GOT3 (cell line): ENCODE measurements at places on chromosomes 3 and 15.
A peak's percentile ranks its signal among the peaks of the same experiment; 100 is the strongest.

DNA sequence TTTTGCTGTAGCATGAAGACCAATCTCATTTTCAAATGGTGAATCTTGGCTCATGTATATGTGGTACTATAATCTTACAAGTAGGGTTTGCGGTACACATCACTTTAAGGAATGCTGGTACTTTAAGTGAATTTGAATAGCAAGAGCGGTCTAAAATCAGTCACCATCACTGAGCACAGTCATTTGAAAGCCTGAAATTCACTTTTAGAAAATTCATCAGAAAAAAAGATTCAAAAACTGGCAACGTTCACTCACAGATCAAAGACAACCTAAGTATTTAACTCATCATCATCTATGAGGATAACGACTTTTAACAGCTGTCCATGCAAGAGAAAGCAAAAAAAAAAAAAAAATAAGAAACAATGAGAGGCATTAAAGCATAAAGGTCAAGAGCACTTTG is 111.6 kb downstream of the FHIT start:
- no peak for DNase-seq

DNA sequence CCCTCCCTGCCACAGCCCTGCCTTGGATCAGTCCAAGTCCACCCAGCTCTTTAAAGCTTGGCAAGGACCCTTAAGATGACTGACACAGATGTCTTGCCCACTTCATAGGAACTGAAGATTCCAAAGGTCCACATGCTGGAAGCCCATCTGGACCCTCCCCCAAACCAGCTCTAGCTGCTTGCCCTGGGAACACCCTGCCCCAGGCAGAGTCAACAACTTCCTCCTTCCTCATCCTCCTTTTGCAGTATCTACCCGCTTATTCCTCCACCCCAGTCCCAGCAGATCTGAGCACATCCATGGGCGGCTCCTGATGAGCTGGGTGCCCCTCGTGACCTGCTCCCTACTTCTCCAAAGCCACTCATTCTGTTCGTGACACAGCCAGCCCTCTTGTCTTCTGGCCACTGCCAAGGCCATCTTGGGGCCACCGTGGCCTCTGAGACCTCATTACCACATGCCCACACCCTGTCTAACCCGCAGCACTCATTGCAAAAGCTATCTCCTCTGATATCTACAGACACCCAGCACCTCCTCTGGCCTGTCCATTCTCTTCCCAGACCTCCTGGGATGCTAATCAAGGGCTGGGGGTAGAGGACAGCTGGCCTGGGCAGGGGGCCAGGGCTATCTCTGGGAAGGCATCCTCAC is 2.0 kb upstream of the PFKFB4 start:
- DNase-seq, result no peak

DNA sequence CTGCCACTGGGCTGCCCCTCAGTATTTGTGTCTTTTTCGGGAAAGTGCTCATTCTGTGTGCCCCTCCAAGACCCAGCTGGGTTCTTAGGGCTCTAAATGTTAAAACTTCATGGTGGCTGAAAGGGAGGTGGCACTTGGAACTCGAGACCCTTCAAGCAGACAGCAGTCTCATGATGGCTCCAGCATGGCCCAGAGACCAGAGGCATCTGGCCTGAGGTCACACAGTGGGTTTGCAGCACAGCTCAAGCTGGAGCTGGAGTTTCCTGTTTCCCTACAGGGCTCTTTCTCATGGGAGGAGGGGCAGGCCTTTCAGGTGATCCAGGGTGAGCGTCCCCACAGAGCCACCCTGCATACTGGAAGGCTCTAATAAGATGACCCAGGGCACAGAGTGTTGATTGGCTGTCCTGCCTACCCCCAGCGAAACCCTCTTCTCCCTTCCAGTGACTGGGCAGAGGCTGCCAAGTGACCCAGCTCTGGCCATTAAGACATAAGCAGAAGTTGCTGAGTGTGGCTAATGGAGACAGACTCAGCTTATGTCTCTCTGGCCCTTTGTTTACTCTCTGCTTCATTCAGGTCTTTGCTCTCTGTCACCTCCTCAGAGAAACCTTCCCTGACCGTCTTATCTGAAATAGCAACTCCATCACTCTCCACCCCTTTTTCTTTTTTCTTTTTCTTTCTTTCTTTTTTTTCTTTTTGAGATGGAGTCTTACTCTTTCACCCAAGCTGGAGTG is 166.6 kb upstream of the SMAD3 start:
- no peak for DNase-seq

DNA sequence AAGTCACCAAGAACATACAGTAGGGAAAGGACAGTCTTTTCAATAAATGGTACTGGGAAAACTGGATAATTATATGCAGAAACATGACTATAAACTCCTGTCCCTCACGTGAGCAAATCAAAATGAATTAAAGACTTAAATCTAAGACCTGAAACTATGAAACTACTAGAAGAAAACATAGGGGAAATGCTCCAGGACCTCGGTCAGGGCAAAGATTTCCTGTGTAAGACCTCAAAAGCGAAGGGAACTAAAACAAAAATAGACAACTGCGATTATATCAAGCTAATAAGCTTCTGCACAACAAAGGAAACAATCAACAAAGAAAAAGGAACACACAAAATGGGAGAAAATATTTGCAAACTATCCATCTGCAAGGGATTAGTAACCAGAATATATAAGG is 62.7 kb downstream of the CRYGS start:
- DNase-seq, result no peak

DNA sequence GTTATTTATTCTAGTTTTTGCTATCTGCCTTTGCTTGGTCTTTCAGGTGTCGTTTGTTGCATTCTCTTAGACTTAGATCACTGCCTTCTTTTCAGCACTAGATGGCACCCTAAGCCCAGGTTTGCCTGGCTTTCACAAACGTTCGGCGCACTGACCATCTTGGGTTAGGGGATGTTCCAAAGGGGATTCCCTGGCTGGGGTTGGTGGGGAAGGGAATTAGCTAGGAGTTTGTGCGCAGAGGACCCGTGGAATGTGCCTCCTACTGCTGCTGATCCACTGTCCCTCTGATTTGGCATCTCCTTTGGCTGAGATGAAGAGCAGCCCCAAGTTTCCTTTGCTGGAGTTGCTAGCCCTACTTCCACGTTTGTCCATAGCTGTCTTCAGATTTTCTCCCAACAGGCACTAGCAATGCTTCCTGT is 33.9 kb downstream of the PFN2 start:
- no peak for DNase-seq

DNA sequence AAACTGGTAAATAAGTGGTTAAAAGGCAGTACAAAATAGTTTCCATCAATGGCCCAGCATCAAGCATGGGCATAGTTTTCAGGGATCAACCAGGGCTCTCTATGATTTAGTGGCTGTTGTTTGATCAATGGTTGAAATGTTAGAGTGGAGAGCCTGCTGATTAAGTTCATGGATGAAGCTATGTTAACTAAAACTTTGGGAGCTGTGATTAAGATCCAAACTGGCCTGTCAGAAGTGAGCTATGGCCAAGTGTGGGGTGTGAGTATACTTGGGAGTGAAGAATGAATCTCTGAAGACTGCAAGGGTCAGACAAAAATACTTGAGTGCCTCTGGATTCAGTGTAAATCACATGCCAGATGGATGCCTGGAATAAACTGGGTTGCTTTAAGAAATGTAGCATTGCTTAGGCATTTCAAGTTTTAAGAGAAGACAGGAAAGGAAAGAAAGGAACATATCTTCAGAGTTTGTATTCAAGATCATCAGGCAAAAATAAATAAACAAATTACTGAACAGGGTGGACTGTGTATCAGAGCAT is 422.2 kb upstream of the ADAMTS9 start:
- DNase-seq, result no peak

GRCh38 chr15:39110746-39111145 is 470.1 kb upstream of the THBS1 start:
- DNase-seq, result no peak

- DNase-seq, result no peak
These were observed 56.9 kb downstream of the ABHD5 start for GRCh38 chr3:43747641-43748040.

DNA sequence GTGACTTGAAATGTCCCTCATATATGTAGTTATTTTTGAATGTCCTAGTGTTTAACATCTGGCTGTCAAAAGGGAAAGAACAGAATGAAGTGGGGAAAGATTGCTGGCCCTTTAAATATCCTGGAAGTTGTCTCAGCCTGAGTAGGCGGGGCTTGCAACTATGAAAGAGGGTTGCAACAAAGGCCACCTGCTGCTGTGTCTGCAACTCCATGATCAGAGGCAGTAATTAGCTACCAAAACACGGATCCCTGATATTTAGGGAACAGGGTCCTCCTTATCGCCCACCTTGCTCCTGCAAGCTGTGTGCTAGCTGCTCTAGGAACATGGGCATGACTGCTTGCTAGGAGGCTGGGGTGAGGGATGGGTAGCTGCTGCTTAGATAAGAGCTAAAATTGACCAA is 100.2 kb upstream of the CFAP20DC start:
- DNase-seq, result no peak

DNA sequence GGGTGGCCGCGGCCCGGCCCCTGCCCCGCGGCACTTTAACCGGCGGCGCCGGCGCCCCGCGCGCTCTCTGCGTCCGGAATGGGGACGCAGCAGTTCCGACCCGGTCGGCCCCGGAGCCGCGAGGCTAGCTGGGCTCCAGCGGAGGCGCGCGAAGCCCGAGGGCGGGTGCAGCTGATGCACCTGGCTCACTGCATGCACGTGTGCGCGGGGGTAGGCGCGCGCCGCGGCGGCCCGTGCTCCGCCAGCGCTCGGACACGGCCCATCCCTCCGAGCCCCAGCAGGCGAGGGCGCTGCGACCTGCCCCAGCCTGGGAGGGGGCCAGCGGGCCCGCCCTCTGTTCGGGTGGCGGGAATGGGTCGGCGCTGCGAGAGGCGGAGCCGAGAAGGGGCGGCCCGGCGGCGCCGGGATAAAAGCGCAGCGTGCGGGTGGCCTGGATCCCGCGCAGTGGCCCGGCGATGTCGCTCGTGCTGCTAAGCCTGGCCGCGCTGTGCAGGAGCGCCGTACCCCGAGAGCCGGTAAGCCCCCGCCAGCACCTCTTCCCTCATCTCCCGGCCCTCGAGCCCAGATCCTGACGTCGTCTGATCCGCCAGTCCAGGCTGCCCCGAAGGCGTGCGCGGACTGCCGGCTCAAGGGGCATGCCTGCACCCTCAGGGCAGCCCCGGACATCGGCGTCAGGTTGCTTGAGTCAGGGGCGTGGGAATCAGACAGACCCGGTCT is at the start of the genes CHDH and IL17RB:
CHDH (minus strand) TSS at position 286 of the 717 bp plus-strand sequence. CDS start 22,411 bp downstream, outside the sequence.
IL17RB (plus strand) TSS at position 435 of the 717 bp plus-strand sequence; CDS start at position 456, 21 bp downstream.
- no peak for DNase-seq

- DNase-seq, result no peak
These were observed 145.5 kb upstream of the ABHD17C start for GRCh38 chr15:80549654-80550053.

GRCh38 chr3:102916532-102916931 is 481.7 kb downstream of the ZPLD1 start:
- no peak for DNase-seq

- no peak for DNase-seq
These were observed 34.2 kb upstream of the SKIL start for GRCh38 chr3:170323331-170323730.

GRCh38 chr3:195032106-195032759 is 238.7 kb downstream of the XXYLT1 start:
- no peak for DNase-seq

- DNase-seq, result no peak
These were observed 50.2 kb downstream of the ANXA2 start for GRCh38 chr15:60347480-60348049.

- peak; percentile 22 for DNase-seq
These were observed 28.2 kb downstream of the DUOX1 start for GRCh38 chr15:45157974-45158373.

DNA sequence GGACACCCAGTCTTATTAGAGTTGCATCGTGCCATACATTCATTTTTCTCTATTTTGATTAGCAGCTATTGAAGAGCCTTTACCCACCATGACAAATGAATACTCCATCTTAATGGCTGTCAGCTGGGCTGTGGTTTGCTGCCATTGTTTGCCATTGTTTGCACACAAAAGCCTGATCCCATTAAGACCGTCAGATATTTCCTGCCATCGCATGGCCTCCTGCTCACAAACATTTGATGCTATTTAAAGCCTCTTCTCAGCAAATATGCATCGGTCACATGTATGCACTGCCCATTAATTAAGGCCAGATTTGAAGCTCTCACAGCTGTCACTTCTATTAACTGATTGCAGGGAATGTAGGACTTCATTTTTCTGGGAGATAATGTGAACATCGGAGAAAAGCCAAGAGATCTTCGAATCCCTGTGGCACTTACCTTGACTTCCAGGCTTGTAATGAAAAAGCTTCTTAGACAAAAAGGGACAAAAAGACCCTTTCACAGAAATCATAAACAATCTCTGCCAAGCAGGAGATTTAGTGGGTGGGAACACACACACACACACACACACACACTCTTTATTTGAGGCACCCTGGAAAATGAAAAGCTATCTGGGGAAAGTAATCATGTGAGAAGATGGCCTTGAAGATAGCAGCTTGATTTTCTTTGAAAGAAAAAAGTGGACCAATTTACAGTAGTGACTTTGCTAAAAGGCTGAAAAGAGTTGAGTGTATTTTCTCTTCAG is 175.4 kb upstream of the NR2E3 start:
- DNase-seq, result no peak

DNA sequence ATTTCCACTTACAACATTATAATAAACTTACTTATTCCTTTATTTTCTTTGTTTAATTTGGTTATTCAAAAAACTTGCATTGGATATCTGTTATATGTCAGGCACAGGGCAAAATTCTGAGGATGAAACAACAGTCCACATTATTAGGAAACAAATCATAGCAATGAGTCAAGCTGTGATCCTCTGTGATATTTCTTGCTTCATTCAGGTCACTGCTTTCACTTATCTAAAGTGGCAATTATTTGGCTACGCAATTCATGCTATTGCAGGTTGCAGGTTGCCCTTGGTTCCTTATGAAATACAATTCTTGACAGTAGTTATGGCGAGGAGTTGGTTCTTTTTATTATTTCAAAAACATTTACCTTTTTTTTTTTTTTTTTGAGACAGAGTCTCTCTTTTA is 66.4 kb upstream of the CNTN6 start:
- no peak for DNase-seq

DNA sequence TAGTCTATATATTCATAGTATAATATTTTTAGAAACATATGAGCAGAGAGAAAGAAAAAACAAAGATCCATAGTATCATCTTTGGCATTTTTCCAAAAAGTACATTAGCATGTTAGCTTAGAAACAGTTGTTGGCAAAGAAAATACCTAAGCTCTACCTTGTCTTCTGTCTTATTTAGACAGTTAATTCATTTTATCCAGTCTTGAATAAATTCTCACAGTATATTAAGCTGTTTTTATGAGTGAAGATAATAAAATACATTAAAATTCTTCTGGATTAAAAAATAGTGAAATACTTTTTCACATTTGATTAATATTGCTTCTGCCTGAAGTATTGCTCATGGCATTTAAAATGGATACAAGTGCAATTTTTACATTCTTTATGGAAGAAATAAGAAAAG is 145.2 kb downstream of the ZIC1 start:
- DNase-seq, result no peak

- DNase-seq, result no peak
These were observed 64.2 kb upstream of the POLG start for GRCh38 chr15:89398896-89399237.

DNA sequence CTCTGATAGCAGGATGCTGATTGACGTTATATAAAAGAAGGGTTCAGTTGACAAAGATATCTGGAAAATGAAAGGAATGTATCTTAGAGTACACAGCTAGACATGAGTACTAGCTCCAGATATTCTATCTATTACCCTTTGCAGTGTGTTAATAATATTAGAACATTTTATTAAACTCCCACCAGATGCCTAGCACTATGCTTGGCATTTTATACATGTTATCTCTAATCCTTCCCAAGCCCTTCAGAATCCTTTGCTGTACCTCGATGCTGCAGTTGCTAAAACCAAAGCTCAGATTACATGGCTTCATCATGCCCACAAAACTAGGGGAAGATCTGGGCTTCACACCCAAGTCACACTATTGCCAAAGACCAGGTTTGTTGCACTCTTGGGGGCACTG is 350.1 kb upstream of the AZI2 start:
- no peak for DNase-seq
